Caco-2 (cell line): ENCODE measurements at places on chromosomes 2 and 18. TPM values are rescaled to one million over a fixed set of nuclear protein-coding genes. Genes with fewer than 3 reads are reported as not detected.

DNA sequence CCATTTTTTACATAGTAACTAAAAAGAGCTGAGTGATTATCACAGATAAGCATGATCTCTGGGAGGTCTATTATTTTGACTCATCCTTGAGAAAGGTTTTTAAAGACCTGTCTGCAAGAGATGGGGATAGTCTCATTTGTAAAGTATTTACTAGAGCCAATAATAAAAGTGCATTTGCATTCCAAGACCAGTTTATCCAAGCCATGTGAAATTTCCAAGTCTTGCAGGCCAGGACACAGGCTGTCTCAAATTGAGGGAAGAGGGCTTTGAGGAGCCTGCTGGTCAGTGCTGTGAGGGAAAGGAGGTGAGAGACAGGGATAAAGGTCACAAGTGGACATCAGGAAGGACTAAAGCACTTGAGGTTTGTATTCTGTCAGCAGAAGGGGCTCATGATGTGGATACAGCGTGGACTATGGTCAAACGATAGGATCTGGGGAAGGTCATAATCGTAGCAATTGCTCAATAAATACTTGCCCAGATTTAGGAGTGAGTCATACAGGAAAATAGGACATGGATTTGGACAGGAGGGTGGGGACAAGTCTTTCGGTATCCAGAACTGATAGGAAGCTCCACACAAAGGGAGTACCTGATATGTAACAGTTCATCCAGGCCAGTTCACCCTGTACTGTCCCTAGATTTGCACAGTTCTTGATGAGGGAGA, 6.6 kb upstream of the CDH2 start:
- DNase-seq, result no peak

The STK17B gene
- total RNA-seq, result 54.7 and 58.0 TPM in 2 replicates

The DSG1 gene
- not detected in 2 replicates for total RNA-seq

DNA sequence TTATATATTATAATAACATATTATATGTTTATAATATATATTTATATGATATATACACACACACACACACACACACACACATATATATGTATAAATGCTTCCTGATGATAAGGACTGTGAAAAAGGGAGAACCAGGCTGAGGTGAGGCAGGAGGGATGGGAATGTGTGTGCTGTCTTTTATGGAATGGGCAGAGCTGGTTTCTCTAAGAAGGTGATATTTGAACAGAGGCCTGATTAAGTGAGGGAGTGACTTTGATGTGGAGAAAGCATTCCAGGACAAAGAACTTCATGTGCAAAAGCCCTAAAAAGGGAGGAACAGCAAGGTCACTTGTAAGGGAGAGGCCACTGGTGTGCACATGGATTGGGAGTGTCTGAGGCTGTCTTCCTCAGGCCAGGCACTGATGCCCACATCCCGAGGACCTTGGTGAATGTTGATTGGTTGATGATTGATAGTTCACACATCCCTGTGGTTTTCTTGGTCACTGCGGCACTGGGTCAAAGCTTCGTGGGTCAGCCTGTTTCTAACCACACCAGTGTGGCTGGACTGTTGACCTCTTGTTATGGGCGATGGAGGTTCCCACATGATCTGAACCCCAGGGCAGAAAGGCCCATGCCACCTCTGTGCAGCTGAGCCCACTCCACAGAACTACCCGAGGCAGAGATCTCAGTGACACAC, 196.9 kb downstream of the MYCN start:
- no peak for DNase-seq

GRCh38 chr18:50311650-50312049, 24.2 kb upstream of the CXXC1 start:
- no peak for DNase-seq

DNA sequence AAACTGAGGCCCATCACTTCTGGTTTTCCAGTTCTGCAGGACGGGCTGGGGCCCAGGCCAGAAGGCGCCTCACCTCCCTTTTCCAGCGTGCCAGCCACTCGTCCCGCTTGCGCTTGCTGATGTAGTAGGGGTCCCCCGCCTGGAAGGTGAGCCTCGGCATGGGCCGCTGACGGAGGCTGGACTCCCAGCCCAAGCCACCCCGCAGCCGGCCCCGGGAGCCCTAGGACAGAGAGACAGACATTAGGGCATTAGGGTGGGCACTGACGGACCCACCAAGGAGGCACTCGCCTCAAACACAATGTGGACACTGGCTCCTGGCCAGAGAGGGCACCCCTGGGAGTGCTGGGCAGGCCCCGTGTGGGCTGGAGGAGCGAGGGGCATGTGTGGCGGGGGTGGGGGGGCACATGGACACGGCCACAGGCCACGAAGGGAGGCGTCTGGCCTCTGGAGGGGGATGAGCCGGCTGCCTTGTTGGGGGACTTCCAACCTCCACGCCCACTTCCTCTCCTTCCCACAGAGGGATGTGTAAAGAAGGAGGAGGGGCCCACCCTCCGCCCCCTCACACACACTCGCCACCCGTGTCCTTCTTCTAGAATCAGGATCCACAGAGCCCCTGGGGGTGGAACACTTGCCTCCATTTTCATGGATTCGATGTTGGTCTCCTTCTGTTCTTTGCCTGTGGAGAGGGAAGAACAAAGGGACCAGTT, 66.7 kb downstream of the DNMT3A start:
- no peak for DNase-seq

- no peak for DNase-seq
Observed at GRCh38 chr2:873651-874580, 76.7 kb upstream of the SNTG2 start.

- DNase-seq, result no peak
Observed at GRCh38 chr2:2846332-2847208, 515.5 kb upstream of the MYT1L start.

DNA sequence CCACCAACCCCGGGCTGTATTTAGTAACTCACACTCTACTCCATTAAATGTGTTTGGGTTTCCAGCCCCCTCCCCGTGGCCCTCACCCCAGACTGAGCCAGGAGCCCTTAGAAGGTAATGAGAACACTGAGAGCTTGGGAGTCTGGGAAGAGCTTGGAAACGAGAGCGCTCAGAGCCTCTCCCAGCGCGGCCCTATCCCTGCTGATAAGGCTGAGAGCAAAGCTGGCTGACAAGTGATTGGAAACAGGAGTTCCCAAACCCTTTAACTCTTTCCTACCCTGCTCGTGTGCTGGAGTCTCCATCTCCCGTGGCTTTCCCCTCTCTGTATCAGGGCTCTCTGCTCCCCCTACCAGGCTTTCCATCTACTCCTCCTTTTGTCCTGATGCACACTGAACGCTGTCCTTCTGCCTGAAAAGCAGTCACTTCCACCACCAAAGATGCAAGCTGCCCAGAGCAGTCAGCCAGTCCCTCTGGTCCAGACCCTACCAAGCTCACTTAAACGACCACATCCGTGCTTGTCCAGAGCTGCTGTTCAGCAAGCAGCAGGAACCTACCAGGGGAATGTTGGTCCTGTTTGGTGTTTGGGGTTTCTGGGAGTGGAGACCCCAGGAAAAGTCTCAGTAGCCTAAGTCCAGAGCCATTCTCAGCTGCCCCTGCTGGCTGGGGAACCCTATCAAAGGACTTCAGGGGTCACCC, 100.0 kb upstream of the PKDCC start:
- DNase-seq, result peak; percentile 32

The LYPD1 gene
- total RNA-seq, result 15.8 and 18.2 TPM in 2 replicates

DNA sequence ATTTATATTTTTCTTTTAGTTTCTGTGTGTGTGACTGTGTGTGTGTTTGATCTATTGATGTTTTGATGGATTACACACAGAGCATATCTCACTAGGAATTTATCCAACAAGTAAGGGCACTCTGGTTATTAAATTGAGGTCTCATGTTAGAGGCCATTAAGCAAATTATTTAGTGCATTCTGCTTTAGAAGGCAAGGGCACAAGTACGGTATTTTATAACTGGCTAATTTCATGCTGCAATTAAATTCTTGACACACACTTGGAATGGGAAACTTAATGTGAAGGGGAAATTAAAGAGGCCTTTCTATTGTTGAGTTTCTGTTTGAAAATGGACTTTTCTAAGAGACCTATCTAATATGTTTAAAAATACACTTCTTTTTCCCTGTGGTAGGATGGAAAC, 25.8 kb downstream of the NYAP2 start:
- no peak for DNase-seq

The PSTPIP2 gene
- total RNA-seq, result 13.3 and 13.7 TPM in 2 replicates

The NMUR1 gene
- not detected in 2 replicates for total RNA-seq

The SUCLG1 gene
- total RNA-seq, result 155 and 161 TPM in 2 replicates

The SCN9A gene
- total RNA-seq, result 14.3 and 18.5 TPM in 2 replicates

The GDF7 gene
- total RNA-seq, result 1.7 and 1.8 TPM in 2 replicates

The OSR1 gene
- total RNA-seq, result 3.0 and 3.2 TPM in 2 replicates
